ENCODE measurements at places on chromosomes 5 and 9.

DNA sequence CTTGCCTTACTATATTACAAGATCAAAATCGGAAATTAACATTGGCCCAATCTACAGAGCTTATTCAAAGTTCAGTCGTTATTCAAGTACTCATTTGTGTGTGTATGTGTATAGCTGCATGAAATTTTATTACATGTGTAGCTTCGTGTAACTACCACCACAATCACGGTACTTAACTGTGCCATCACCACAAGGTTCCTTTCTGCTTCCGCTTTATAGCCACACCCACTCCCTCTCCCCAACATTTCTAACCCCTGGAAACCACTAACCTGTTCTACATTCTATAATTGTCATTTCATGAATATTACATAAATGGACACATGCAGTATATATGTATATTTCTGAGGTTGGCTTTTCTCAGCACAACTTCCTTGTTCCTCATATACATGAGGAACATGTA is 4.0 kb upstream of the TEX48 start:
- DNase-seq = no peak

- DNase-seq = no peak
These were observed 25.9 kb upstream of the SELENOP start for GRCh38 chr5:42837601-42838000.

DNA sequence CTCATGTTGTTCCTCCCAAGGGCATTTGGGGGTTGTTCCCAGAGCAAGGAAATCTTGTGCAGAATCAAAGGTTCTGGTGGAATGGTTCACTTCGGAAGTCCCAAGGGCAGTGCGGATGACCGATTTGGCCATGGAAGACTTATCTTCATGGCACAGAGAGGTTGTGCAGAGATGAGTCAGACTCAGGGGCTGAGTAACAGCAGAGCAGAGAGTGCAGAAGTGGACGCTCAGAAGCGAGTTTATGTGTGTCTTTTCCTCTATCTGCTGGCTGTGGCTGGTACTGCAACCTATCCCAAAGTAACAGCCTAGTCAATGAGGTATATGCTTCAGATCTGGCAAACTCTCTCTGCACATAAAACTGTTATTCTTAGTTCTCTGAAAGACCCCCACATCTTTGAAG is 118.1 kb downstream of the DPYSL3 start:
- peak; percentile 27 for DNase-seq

GRCh38 chr9:133754688-133755227 is 16.6 kb upstream of the SARDH start:
- peak; percentile 4 for DNase-seq

DNA sequence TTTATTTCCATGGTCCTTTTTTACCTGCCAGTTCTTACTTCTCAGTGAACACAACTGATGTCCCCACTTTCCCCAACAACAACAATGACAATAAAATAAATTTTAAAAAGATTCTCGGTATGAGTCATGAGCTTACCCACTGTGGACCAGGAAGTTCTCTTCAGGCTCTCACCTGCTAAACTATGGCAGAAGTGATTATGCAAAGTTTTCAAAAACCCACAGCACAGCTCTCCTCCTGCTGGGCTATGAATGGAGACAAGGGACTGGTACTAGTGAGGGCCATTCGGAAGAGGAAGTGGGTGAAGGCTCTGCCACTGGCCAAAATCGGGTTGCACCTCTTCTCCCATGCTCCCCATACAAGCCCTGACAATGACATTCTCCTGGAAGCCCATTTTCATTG is 429.4 kb downstream of the PIK3R1 start:
- DNase-seq = no peak

- DNase-seq = no peak
These were observed 48.4 kb downstream of the COX7C start for GRCh38 chr5:86665984-86666760.

DNA sequence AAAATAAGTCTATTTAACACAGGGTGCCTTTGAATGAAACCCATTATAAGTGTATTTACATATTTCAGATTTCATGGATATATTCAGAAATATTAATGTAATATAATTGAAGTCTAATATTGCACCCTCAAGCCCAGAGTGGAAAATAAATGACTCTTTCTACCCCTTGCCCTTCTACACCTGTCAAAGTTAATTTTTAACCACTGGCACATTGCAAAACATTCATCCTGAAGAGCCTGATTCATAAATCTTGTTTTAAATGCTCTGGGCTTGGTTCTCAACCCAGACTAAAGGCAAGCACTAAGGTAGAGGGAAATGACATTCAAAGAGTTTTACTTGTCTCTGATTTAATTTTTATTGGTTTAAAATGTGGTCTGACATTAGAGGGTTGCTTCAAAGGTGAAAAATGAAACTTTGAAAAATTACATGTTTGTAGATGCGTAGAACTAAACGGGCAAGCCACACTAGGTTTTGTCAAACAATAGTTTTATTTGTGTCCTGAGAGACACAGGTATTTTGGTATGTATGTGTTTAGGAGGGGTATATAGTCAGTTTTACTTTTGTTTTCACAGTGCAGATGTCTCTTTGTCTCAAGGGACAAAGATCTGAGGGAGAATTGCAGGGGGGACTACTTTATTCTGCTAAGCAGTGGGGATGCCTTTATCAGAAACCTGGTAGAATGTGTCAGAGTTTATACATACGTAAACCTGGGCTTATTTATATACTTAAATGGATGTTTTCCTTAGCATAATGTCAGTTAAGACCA is 69.7 kb downstream of the PIK3R1 start:
- no peak for DNase-seq

DNA sequence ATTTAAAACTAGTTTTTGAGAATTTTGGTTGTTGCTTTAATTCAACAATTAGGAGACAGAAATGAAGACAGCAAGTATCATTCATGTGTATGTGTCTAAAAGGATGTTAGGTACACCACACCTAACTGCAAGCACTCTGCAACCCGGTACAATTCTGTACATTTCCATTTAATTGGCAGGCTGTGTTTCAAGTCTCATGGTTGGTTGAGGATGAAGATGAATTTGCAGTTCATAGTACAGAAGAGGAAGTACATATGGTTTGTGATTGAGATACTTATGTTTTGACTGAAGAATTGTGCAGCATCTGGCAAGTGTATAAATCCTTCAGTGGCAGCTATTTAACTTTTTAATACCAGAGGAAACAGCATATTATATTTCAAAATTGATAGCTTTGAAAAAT is 628.7 kb upstream of the ZNF608 start:
- DNase-seq = no peak

DNA sequence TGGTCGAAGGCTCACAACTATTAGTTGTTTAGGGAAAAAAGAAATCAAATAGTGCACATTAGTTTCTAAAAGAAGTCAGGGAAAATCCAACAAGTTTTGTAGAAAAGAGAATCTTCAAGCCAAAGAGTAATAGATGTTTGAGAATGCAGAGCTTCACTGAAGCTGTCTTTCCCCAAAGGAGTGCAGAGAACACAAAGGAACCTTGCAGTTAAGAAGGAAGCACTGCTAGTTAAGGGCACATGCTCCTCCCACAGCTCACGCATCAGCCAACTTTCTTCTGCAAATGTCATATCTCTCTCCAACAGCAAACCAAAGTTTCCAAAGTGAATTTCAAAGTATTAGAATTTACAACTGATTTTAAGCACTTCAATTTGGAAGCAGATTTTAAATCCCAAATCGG is 116.4 kb upstream of the FST start:
- no peak for DNase-seq

GRCh38 chr5:173509060-173509459 is 107.4 kb downstream of the BOD1 start:
- DNase-seq = no peak

- DNase-seq = no peak
These were observed 227.6 kb upstream of the C9orf72 start for GRCh38 chr9:27800692-27801370.

GRCh38 chr9:113210815-113211214 is 10.3 kb downstream of the FKBP15 start:
- DNase-seq = no peak

DNA sequence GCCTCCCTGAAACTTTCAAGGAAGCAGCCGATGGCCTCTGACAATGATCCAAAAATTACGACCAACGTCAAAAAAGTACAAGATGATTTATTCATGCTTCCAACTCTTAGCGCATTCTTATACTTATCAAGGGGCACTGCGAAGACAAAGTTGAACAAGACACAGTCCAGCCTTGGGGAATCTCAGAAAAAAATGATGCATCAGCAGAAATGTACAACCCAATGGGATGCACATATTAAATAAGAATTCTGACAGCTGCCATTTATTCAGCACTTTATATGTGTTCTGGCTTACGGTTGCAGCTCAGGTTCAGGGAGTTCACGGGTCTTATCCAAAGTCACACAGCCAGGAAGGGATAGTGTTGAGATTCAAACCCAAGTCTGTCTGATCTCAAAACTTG is 96.0 kb upstream of the CPLX2 start:
- no peak for DNase-seq

DNA sequence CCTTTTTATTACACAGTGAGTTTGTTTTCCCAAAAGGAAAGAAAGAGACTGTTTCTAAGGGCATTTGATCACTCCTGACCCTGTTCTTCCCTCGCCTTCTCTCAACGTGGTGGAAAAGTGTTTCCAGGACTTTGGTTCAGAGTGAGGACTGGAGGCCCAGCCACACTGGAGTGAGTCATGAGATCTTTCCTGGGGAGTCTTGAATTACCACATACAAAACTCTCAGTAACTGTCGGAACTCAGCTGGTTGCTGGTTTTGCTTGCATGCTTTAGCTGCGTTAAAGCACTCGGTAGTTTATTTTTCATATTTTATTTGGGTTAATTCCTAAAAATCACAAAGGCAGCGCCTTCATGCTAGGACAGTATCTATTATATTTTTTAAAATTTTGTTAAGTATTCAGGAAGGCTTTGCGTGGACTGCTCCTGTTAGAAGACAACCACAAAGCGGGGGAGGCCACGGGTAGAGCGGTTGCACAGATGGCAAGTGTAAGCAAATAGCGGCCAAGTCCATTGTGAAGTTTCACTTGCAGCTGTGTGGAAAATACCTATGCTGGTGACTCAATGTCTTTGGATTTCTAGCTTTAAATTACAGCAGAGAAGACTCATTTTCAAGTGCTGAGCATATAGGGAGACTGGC is 77.7 kb downstream of the ARSB start:
- no peak for DNase-seq

DNA sequence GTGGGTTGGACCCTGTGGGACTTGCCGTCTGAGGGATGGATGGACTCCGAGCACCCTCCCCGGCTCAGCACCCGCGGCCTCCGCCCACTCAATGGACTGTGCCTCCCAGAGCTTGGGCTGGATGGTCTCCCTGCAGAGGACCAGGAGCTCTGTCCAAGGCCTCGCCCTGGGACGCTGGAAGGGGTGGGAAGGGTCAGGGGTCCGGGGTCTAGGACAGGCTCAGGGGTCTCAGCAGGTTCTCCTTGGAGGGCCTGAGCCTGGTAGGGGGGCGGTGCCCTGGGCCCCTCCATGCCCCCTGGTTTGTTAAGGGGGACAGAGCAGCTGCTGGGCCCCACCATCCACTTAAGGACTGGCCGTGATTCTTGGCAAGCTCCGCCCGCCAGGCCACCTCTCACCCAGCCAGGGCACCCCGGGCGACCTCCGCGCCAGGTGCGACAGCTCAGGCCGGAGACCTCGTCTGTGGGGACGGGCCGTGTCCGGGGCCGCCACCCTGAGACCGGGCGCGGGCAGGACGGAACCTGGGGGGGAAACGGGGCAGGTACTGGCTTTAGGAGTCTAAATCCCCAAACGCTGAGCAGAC is 29.2 kb downstream of the EXOC3 start:
- DNase-seq = no peak

DNA sequence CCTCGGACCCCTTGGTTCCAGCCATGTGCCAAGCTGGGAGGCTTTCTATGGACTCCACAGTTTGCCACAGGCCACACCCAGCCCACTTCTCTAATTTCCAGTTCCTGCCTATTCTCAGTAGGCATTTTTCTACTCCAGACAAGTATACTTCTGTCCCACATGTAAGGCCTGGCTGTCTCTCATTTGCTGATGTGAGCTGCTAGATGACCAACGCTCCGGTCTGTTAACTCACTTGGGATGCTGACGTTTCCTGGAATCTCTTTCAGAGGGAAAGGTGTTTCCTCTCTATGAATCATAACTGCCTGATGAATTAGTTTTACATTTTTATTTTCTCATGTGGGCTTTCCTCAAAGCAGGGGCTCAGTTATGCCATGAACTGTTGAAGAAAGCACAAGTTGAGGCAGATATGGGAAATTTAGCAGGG is 36.3 kb downstream of the ERGIC1 start:
- DNase-seq = no peak

- peak; percentile 44 for DNase-seq
These were observed 592.0 kb upstream of the WWC1 start for GRCh38 chr5:167699432-167699831.

GRCh38 chr9:118271331-118271730 is 567.1 kb downstream of the TLR4 start:
- DNase-seq = no peak

DNA sequence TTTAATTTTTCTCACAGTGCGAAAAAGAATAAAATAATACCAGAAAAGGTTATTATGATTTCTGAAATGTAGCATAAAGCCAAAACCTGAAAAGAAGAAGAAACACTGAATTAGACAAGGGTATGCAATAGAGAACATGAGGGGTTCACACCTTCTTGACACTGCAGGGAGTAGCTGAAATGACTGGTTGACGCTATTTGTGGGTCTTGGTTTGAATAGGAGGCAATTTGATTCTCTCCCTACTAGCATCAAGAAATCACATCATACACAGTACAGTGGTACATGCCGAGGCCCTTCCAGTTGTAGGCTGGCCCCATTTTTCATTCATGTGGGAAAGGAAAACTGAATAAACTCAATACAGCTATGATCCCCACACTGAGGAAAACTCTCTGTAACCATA is 68.6 kb downstream of the NR3C1 start:
- no peak for DNase-seq

GRCh38 chr5:92962752-92963151 is 618.3 kb downstream of the NR2F1-AS1 start:
- peak; percentile 32 for DNase-seq

- peak; percentile 63 for DNase-seq
These were observed at the start of gene INPP5E for GRCh38 chr9:136439481-136440408. TSS of gene INPP5E (minus strand) at chr9:136439845. CDS start at chr9:136439419, 426 bp downstream.

GRCh38 chr5:164763206-164763605 is 1257.8 kb downstream of the MAT2B start:
- DNase-seq = no peak

Measured in mucosa of gallbladder (tissue), 1 donor.